H9 (cell line): ENCODE measurements at places on chromosomes 2 and 18. TPM values are rescaled to one million over a fixed set of nuclear protein-coding genes. Genes with fewer than 3 reads are reported as not detected.

Gene SLC11A1
- 0.04 and 0.11 TPM in 2 replicates for total RNA-seq

Gene MYCN
- 100.0 and 105 TPM in 2 replicates for total RNA-seq

DNA sequence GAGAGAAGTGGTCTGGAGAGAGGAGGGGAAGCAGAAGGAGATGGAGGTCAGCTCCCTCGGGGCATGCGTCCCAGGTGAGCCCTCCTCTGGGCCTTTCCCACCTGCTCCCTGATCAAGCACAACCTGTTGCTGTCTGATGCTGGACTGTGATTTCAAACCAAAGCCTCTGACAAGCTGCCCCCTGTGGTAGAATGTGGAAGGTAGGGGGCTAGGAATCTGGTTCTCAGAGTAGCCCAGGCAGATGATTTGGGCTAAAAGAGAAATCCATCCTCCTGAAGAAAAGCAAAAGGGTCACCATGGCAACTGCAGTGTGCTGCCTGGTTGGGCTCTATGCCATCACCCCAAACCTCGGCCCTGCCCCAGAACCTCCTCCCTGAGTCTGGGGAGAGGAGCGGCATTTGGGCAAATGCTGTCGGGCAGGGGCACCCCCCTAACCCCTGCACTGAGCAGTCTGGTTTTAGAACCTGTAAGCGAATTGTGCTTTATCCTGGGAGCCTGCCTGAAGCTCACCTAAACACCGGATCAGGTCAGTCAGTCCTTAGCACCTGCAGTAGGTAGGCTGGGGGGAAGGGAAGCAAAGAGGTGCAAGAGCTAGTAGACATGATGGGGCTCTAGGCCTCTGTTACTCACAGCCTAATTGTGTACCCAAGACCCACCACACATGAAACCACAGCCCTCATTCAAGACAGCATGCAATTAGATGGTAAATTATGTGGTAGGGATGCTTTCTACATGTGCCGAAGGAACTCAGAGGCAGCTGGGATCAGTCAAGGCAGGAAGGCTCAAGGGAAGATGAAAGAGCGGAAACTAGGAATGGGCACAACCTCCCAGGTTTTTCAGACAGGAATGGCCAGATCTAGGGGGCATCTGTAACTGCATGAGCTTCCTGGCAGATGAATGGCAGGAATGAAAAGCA lies 83.5 kb downstream of the DNMT3A start:
- peak; percentile 61 for DNase-seq

- DNase-seq = peak; percentile 83
Measured at GRCh38 chr2:17539611-17540092, 844 bp upstream of the VSNL1 start.
